ENCODE measurements at places on chromosomes 5 and 9. TPM values are rescaled to one million over a fixed set of nuclear protein-coding genes. Genes with fewer than 3 reads are reported as not detected.

- H3K4me1 ChIP-seq: no peaks in the 10 kb centered on the region
- no peak overlapping the region for H3K27ac ChIP-seq
- H3K36me3 ChIP-seq: no peaks in the 10 kb centered on the region
- no peaks in the 10 kb centered on the region for H3K27me3 ChIP-seq
- H3K4me3 ChIP-seq: no peak overlapping the region
- no peak for DNase-seq
Measured at GRCh38 chr9:25442526-25442925, 235.7 kb downstream of the TUSC1 start.

Gene SLC25A25
- total RNA-seq: 21.9 TPM

Gene CNTRL
- total RNA-seq: 18.0 TPM

Gene SYNPO
- 14.8 TPM for total RNA-seq

Gene FOXD4L3
- not detected for total RNA-seq

Gene EGFLAM
- 3.5 TPM for total RNA-seq
